ENCODE measurements at places on chromosomes 5 and 9.

- no peak for DNase-seq
These were observed 50.0 kb downstream of the CRB2 start for GRCh38 chr9:123406016-123406415.

DNA sequence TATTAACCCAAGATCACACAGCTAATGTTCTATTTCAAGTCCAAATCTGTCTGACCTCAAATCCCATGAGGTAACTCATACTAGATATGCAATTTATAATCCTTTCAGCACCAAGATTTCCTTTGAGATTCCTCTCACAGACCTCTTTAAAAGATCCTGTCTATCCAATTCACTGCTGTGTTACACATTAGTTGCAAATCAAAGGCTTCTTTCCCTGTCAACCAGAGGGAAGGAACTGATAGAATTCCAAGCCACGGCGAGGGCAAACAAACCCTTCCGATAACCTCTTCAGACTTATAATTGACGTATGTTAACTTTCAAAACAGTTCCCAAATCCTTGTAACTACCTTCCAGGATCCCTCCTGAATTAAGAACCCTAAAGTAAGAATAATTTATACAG, 168.9 kb downstream of the DRD1 start:
- DNase-seq, result no peak

DNA sequence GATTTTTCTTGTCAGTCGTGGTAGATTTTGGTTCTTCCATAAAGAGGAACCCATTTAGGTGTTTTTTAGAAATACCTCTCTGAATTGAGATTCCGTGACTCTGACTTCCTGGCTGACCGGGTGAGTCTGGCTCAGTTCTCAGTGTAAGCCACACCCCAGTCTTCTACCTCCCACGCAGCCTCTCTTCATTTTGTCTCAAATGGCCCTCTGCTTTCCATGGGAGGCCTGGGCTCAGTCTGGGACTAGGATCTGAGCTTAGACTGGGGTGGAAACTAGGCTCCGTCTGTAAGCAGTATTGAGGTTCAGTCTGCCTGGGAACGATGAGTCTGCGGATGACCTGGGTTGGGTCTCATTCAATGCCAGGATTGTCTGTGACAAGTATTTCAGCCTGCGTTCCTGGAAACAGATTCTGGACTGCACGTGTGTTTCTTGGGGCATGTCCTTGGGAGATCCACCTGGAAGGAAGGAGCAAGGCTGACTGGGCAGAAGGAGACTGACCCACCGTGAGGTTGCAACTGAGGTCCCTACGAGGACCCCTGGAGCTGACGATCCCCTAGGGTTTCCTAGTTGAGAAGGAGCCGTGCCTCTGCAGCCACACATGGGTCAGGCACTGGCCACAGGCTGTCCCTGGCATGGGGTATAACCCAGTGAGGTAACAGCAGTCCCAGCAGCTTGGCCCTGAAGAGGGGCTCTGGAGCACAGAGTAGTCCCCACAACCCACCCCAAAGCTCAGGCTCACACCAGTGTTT, 12.4 kb upstream of the CRB2 start:
- no peak for DNase-seq

DNA sequence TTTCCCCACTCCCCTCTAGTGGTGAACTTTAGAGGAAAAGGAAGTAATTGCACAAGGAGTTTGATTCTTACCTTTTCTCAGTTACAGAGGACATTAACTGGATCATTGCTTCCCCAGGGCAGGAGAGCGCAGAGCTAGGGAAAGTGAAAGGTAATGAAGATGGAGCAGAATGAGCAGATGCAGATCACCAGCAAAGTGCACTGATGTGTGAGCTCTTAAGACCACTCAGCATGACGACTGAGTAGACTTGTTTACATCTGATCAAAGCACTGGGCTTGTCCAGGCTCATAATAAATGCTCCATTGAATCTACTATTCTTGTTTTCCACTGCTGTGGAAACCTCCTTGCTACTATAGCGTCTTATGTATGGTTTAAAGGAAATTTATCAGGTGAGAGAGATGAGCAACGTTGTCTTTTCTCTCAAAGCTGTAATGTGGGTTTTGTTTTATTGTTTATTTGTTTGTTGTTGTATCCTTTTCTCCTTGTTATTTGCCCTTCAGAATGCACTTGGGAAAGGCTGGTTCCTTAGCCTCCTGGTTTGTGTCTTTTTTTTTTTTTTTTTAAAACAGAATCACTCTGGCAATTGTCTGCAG, 25.3 kb downstream of the SLC22A5 start:
- DNase-seq, result no peak

GRCh38 chr9:114958021-114958843, 27.8 kb upstream of the TNFSF8 start:
- no peak for DNase-seq

DNA sequence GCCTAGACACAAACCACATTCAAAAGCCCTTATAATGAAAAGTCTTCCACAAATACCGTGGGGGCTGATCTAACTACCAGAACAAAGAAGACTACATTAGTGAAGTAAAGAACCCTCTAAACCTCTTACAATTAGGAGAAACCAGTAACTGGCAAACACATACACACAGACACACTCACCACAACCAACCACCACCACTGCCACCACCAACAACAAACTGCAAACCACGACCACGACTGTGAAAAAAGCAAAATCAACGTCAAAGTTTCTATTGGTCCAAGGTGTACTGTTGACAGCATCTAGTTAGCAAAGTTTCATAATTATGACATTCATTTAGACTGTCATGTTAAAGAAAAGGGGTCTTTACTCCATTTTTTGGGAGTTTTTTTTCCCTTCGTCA, 2.7 kb downstream of the CDO1 start:
- no peak for DNase-seq

DNA sequence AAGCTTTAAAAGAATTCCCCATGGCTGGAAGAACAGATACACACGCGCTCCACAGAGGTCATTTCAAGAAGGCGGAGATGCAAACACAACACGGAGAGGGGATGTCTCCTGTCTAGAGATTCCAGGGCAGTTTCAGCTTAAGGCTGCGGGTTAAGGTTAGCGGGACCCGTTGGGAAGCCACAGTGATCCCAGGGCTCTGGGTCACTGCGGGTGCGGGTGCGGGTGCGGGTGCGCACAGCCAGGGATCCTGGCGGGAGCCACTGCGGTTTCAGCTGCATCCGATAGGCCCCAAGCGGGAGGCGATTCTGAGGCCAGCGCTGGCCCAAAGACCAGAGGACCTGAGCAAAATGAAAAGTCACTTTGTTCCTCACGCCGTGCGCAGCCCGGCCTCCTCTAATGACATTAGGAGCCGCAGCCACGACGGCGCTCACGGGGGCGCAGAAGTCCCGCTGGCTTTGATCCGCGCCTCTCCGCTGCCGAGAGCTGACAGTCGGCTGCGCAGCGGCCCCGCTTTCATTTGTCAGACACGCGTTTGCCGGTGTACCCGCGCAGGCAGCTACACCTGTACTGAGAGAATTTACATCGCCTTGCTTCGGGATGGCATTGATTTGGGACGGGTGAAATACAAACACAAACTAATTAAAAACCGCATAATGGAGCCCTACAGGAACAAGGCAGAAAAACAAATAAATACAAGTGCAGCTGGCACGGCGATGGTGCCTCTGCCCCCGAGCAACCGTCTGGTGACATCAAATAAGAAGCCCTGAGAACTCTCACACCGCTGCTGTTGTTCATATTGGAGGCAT, 5.3 kb upstream of the IRX1 start:
- DNase-seq, result no peak

GRCh38 chr9:104798209-104798995, 34.5 kb downstream of the NIPSNAP3B start:
- DNase-seq, result no peak

DNA sequence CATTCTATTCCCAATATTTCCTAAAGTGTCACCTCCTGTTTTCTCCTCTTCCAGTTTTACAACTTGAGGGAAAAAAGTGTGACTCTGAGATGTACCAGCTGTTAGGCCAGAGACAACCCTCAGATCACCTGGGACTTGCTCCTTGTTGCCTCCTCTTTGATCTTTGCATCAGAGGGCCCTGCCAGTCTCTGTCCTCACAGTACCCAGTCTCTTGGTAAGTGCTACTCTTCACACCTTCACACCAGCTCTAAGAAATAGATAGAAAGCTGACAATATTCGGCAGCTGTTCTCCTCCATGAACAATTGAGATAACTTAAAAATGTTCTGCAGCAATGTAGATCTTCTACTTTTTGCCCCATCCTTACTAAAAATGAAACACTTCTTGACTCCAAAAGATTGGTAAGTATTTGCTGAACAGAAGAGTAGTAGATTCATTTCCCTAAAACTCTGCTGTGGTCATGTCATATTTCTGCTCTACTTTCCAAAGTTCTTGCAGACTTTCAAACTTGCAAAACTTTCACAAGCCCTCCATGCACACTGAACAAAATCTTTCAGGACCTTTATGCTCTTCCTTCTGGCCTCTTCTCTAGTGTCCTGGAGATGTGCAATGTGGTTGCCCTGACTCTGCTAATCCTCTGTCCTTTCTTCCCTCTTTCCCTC, 188.6 kb downstream of the SNX18 start:
- no peak for DNase-seq

DNA sequence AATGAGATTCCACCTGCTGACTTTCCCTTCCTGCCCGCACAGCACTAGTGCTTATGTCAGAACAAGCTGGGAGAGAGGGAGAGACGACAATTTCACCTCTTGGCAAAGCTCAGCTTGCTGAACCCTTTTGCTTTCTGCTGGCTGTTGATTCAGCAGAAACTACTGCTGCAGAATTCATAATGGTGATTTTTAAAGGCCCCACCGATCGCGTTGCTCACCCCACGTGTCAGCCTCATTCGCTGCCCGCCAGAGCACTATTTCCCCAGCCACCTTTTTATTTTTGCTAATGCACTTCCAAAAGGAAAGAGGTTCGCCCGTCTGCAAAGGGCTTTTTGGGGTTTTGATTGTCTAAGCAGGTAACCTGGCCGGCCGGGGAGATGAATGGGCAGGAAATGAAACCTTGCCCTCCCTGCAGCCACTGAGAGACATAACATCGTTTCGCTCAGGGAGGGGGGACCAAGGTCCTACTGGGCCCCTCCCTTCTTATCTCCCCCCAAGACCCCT, 1.3 kb downstream of the PPP2R2B start:
- no peak for DNase-seq

- no peak for DNase-seq
These were observed 25.0 kb downstream of the CEP120 start for GRCh38 chr5:123398058-123398733.

GRCh38 chr5:62395210-62395950, 8.3 kb downstream of the DIMT1 start:
- no peak for DNase-seq

DNA sequence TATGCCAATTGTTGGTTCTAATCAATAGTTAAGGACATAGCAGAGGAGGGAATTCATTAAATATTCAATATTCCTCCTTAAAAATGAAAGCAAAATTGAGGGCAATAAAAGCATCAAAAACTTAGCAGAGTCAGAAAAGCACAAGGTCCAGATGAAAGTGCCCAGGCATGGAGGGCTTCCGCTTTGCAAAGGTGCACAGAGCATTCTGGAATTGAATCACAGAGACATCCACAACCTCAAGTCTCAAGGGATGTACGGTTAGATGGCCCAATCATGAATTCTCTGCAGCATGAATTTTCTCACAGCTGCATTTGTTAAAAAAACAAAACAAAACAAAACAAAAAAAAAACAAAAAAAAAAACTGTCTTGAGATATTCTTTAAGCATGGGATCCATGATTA, 253.7 kb downstream of the SPOCK1 start:
- no peak for DNase-seq

DNA sequence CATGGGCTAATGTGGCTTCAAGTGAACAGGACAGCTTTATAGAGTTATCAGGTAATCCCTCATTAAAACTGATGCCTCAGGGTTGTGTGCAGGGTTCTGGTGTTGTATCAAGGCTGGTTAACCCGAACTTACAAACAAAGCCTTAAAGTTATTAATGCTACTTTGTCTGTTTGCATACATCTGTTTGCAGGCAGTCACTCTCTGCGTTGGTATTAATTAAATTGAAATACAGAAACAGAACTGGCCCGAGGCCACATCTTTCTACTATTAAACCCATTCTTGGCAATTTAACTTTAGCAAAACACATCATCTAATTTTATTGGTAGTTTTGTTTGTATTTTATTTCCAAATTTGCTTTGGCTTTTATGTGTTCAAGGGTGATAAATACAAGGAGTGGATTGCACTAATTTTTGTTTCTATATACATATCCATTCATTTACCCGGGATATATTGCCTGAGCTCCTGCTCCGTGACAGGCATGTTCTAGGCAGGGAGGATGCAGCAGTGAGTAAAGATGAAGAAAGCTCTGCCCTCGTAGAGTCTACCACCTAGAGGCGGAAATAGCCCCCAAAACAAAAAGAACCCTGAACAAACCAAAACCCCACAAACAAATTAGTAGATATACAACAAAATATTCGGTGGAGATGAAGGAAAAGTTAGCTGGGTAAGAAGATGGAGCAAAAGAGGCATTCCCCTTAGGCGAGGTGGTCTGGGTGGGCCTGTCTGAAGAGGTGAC, 164.2 kb downstream of the MACROH2A1 start:
- DNase-seq, result no peak

GRCh38 chr5:78005021-78005785, 229.1 kb upstream of the TBCA start:
- DNase-seq, result no peak

DNA sequence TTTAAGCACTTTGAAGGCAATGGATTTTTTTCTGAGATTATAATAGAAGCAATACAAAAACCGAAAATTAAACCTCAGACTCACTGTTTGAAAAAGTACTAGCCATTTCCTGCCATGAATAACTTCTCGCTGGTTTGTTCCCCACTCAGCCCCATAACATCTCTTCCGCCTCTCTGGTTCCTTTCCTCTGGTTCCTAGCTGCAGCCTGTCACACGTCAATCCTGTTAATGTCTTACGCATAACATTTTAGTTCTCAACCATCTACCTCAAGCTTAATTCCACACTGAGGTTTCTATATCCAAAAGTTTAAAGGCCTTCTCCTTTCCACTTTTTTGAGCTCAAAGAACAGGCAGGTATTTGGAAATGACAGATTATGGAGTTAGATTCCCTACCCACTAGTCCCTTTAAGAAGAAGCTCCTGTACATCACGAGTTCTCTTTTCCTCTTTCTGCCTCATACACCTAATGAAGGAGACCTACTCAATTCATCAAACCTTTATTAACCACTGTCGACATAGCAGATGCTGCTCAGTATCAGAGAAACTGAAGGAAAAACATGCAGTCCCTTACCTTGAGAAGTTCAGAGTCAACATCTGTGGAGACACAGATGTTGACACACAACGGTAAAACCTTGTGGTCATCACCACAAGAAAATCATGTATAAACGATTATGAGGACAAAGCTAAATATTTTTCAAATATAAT, 243.0 kb upstream of the PTGER4 start:
- no peak for DNase-seq

- DNase-seq, result no peak
These were observed 11.3 kb downstream of the FBXO10 start for GRCh38 chr9:37564916-37565315.

GRCh38 chr5:143338658-143339366, 64.7 kb downstream of the NR3C1 start:
- DNase-seq, result no peak

- DNase-seq, result no peak
These were observed 15.9 kb upstream of the LTC4S start for GRCh38 chr5:179777909-179778308.

- no peak for DNase-seq
These were observed 100.5 kb downstream of the PSAT1 start for GRCh38 chr9:78397454-78397853.
